ACHN (cell line): ENCODE measurements at places on chromosomes 1 and 21.

DNA sequence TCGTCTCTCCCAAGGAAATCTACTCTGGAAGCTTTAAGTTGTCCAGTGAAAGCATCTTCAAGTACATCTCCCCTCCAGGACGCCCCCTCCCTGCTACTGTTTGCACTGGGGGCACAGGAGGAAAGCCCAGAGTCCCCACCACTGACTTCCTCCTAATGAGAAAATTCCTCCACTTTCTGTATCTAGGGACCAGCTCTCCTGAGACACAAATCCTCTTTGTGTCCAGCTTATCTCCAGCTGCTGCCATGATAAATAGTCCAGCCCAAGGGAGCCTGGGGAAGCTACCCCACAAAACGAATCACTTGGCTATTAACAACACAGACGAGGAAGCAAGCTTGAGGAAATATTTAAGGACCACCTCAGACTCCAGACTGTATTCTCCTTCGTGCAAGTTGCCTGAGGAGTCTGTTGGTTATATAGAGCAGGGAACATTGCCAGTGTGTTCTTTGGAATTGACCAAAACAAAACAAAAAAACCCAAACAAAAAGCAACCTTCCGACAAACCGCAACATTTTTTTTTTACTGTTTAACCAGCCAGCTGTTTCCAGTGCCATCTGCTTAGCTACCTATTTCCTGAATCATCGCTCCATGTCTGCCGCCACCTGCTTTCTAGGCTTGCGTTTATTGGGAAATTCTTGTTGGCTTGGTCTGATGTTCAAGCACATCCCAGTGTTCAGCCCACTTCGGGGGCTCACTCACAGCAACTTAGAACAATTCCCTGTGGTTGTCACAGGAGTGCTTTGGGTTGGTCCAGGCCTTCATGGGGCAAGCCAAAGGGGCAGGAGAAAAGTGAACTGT lies 7.7 kb downstream of the C1orf226 start:
- DNase-seq = peak; percentile 77

GRCh38 chr1:19040010-19040680 lies 83.7 kb upstream of the IFFO2 start:
- no peak for DNase-seq

DNA sequence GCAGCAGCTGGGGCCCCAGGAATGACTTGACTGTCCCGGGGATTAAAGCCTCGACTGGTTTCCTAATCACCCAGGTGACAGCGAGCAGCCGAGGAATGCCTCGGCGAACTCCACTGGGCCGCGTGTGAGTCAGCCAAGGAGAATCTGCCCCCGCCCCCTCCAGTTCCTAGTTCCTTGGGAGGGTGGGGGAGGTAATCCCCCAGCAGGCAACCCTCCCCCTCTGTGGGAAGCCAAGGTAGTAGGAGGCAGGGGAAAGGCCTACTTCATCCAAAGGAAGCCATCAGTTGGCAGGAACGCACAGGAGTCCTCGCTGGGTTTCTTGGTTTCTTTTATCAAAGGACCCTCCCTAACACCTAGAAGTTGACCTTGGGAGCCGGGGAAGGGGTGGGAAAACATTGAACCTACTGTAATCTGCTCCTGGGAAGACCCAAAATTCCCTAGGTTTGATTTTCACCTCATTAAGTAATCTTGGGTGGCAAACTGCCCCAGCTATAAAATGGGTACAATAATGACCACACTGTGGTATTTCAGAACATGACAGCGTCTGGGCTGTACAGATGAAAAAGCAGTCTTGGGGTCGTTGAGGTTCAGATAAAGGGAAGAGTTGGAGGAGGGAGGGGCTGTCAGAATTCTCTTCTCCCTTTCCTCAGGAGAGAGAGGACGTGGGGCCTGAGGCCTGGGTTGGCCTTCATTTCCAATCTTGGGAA lies 1.4 kb downstream of the TENT5B start:
- peak; percentile 90 for DNase-seq

- no peak for DNase-seq
Measured at GRCh38 chr1:202163281-202164270, 3.2 kb upstream of the PTPN7 start.
